ENCODE measurements at places on chromosomes 1 and 21.

DNA sequence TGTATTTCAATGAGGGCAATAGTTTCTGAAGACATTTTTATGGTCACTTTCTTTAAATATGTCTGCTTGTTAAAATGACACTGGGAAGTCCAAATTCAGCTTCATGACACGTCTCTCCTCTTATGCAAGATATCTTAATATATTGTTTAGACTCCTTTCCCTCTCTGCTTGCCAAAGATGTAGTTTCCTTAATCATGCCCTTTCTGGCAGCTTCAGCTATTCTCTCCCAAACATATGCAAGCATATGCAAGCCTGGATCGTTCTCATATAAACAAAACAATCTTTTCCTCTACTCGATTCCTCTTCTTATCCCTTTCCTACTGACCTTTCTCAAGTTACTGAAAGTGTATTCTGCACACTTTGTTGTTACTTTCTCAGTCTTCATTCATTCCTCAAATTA, 372.2 kb downstream of the PTBP2 start:
- no peak for DNase-seq

GRCh38 chr1:243982447-243983018, 68.5 kb upstream of the ZBTB18 start:
- DNase-seq: peak; percentile 8

DNA sequence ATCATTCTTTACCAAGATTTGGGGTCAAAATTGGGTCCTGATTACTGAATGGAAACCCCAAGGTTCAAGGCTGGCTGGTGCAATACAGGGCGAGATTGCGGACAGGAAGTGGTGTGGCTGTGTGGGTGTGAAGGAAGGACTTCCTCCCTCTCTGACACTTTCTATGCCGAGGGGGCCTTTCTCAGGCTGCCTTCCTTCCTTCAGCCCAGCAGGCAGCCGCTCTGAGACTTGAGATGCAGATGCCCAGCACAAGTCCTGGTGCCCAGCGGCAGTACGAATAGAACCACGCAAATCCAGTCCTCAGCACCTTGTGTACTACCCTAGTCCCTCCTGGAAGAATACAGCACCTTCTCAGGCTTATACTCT, 16.3 kb downstream of the BATF3 start:
- no peak for DNase-seq

DNA sequence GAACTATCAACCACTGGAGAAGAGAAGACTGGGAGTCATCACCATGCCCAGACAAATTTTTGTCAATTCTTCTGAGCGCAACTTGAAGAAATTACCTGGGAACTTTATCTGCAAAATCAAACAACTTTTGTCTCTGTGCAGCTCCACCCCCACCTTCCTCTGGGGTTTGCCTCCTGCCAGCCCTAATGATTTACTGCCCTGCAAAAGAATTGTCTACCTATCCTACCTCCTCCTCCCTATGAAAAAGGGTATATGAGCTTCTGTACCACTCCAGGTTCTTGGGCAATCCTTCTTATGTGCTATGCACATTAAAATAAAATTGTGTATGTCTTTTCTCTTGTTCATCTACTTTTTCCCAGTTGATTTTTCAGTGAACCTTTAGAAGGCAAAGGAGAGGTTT, 191.9 kb downstream of the URB2 start:
- no peak for DNase-seq

DNA sequence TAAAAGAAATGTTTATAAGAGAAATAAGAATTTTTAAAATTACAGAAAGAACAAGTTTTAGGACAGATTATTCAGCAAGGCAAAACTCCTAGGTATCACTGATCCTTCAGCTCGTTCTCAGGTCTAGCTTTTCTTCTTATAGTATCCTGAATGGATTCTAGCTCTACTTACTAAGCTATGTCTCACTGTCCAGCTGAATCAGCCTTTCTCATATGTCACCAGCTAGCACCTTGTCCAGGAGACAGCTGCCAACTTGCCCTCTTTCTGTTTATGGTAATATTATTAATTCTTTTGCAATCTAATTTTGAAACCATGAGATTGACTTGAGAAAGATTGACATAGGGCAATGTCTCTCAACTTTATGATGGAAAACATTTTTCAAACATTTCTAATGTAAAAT, 159.9 kb downstream of the LYPLAL1 start:
- DNase-seq: no peak

DNA sequence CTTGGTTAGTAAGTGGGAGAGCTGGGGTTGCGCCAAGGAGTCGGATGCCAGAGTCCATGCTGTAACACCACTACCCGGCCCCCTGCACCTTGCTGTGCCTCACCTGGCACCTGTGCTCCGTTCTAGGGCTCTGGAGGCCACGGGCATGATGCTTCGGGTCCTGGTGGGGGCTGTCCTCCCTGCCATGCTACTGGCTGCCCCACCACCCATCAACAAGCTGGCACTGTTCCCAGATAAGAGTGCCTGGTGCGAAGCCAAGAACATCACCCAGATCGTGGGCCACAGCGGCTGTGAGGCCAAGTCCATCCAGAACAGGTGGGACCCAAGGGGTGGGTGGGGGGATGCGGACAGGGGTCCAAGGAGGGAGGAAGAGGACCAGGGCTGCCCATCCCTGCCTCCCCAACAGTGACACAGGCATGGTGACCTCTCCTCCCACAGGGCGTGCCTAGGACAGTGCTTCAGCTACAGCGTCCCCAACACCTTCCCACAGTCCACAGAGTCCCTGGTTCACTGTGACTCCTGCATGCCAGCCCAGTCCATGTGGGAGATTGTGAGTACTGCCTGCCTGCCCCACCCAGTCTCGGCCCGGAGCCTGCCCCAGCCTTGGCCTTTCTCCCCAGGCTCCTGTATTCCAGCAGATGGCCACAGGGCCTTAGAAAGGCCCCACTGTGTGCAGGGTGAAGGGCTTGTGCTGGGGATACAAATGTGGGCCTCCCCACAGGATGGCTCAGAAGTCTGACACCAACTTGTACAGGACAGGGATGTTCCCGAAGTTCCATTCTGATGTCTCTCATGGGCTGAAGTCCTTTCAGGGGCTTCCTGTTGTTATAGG, 9.6 kb upstream of the HTR6 start:
- DNase-seq: no peak

GRCh38 chr1:53735681-53736080, 3.3 kb downstream of the GLIS1 start:
- DNase-seq: no peak

- no peak for DNase-seq
These were observed 49.8 kb downstream of the KCNJ15 start for GRCh38 chr21:38306433-38307141.

DNA sequence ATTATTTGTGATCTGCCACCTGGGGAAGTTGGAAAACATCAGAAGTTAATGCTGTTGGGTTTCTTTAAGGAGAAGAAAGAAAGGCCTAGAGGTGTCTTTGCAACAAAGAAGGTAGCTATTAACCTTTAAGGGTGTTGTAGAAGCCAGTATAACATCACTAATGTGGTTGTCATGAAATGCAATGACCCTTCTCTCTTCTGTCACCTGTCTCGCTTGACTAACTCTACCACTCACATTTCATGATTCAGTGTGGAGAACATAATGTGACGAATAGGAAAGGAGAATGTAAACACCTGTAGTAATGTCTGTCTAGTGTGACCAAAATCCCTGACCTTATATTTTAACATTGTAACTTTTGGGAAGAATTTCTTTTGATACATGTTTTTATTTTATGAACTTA, 211.7 kb upstream of the UBE2U start:
- no peak for DNase-seq

DNA sequence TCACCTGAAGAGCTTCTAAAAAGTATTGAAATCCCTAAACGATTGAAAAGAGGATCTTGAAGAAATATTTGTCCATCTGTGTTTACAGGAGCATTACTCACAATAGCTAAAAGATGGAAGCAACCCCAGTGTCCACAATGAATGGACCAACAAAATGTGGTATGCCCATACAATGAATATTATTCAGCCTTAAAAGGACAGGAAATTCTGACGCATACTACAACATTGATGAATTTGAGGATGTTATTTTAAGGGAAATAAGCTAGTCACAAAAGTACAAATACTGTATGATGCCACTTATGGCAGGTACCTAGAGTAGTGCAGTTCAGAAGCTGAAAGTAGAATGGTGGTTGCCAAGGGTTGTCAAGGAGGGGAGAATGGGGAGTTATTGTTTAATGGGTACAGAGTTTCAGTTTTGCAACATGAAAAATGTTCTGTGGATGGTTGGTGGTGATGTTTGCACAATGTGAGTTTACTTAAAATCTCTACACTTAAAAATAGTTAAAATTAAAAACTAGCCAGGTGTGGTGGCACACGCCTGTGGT, 37.1 kb upstream of the GADD45A start:
- DNase-seq: no peak

GRCh38 chr1:82116105-82116504, 315.4 kb downstream of the ADGRL2 start:
- DNase-seq: no peak

DNA sequence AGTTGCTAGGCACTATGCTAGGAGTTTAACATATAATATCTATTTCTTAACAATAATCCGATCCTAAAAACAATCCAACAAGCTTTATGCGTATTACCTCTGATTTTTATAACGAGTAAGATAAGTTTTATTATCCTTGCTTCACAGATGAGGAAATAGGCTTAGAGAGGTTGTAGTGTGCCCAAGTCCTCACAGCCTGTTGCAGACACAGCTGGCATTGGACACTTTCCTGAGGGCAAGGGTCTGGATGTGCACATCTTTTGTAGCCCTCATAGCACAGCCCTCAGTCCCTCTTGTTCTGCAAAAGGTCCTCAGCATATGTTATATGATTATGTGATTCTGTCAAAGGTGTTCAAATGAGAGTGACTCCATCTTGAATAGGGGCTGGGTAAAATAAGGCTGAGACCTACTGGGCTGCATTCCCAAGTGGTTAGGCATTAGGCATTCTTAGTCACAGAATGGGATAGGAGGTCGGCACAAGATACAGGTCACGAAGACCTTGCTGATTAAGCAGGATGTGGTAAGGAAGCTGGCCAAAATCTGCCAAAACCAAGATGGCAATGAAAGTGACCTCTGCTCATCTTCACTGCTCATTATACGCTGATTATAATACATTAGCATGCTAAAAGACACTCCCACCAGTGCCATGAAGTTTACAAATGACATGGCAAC, 75.7 kb upstream of the F3 start:
- no peak for DNase-seq

GRCh38 chr1:206855859-206856258, 9.6 kb upstream of the IL20 start:
- no peak for DNase-seq

DNA sequence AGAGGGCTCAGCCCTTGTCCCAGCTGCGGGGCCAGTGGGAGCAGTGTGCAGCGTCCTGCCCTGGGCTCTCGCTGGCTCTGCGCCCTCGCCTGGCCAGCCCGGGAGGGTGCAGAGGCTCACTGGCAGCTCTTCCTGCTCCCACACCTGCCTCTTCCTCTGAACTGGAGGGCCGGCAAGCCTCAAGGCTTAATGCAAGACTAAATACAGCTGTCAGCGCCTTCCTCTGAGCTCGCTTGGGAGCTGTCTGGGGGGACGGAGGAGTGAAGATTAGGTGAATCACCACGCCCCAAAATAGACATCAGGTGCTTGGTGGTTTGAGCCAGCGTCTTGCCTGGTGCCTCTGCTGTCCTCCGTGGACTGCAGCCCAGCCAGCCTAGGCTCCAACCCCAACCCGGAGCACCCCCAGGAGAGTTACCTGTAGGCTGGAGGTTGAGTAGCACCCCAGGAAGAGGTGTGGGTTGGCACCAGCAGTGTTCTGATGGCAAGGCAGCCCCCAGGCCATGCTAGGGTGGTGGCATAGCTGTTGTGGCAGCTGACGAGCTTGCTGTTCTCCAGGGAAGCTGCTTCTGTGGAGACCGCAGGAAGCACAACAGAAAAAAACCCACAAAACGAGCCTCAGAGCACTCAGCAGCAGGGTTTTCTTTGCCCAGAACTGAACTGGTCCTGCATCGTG, 36.9 kb downstream of the UMODL1 start:
- DNase-seq: peak; percentile 65

- DNase-seq: no peak
These were observed 107.2 kb upstream of the EDEM3 start for GRCh38 chr1:184861755-184862336.

GRCh38 chr1:98045767-98046641, 125.2 kb upstream of the DPYD start:
- DNase-seq: no peak

- no peak for DNase-seq
These were observed 231.1 kb downstream of the SIPA1L2 start for GRCh38 chr1:232398823-232399222.

DNA sequence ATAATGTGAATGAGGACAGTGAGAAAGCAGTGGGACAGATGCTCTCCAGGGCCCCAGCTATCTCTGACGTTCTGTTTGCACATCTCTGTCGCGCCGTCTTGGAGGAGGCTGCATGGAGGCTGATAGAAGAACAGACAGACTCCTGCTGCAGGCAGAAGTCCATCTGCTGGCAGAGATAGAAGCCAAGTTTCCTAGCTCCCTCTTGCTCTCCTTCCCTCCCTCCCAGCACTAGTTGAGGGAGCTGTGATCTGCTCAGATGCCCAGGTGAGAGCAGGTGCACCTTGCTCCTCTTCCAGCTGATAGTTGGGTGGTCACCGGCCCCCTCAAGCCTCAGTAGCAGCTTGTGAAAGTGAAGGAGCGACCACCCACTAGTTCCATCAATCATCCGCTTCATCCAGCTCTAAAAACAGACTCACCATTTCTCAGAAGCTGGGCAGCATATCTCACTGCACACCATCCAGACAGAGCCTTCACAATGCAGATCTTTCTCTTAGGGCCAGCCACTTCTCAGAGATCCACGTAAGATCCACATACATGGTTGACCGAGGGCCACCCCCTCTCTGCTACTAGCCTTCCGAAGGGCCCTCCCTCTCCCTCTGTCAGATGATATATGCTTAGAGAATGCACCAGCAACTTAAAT, 12.9 kb downstream of the LRRN2 start:
- DNase-seq: peak; percentile 53

GRCh38 chr1:70090875-70091274, 114.5 kb downstream of the LRRC40 start:
- DNase-seq: no peak

GRCh38 chr1:110346690-110347089, 7.5 kb downstream of the RBM15 start:
- no peak for DNase-seq

DNA sequence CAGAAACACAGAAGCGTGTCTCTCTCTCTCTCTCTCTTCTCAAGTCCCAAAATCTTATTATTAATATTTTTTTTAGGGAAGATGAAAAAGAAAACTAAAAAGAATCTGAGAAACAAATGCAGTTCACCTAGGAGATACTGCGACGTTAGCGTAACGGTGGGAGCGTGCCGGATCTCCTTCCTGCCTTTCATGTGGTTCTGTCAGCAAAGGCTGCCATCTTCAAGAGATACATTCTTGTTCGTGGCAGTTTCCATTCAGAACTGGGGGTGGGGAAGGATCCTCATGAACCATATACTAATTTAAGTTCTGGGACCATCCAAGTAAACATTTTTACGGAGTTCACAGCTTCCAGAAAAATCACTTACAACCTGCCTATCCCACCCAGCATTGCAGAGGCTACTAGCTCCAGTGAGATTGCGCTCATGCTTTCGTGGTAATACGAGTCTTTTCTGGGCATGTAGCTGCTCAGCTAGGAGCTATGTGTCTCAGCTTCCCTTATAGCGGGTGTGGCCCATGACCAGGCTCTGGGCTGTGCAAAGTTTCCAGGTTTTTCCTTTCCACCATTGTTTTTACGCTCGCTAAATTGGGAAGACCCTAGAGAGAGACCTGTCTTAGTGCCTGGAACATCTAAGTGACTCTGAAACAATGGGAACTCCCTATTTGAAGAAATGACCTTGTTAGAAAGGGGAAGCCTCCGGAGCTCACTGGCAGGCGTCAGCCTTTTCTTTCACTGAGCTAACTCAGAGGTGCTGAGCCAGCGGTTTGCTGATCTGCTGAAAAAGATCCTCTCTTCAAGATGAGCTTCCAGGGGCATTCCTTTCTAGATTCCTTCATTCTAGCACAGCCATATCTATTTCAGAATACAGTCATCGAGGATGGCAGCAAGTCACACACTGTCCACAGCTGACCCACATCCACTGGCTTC, 17.3 kb downstream of the SLAMF1 start:
- no peak for DNase-seq

Data from cerebellar cortex (tissue), 1 donor.